Mesenchymal stem cell (in vitro differentiated cells and primary cell): ENCODE measurements at places on chromosomes 2 and 18.
A peak's percentile ranks its signal among the peaks of the same experiment; 100 is the strongest.

- no peaks in the 10 kb centered on the region for H3K36me3 ChIP-seq
- H3K27me3 ChIP-seq, result no peaks in the 10 kb centered on the region
- DNase-seq, result no peak
- no peak overlapping the region for H3K4me3 ChIP-seq
- H3K4me1 ChIP-seq, result peaks cover 22% of the 10 kb centered on the region
- H3K27ac ChIP-seq, result no peak overlapping the region
Measured at GRCh38 chr2:128357506-128358370, 39.1 kb upstream of the HS6ST1 start.

GRCh38 chr2:217481577-217481976 is 521.2 kb downstream of the TNS1 start:
- peaks cover 2% of the 10 kb centered on the region for H3K4me1 ChIP-seq
- no peak overlapping the region for H3K4me3 ChIP-seq
- no peak overlapping the region for H3K27ac ChIP-seq

DNA sequence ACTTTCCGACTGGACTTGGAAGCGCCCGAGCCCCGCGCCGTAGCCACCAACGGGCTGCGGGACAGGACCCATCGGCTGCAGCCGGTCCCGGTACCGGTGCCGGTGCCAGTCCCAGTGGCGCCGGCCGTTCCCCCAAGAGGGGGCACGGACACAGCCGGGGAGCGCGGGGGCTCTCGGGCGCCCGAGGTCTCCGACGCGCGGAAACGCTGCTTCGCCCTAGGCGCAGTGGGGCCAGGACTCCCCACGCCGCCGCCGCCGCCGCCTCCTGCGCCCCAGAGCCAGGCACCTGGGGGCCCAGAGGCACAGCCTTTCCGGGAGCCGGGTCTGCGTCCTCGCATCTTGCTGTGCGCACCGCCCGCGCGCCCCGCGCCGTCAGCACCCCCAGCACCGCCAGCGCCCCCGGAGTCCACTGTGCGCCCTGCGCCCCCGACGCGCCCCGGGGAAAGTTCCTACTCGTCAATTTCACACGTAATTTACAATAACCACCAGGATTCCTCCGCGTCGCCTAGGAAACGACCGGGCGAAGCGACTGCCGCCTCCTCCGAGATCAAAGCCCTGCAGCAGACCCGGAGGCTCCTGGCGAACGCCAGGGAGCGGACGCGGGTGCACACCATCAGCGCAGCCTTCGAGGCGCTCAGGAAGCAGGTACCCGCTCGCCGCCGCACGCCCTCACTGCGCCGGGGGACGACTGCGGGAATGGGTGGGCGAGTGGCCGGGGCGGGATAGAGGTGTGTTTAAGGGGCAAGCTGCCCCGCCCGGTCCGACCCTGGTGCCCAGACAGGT is 713 bp downstream of the ATOH8 start:
- peaks cover 45% of the 10 kb centered on the region for H3K27me3 ChIP-seq
- H3K27ac ChIP-seq, result no peak overlapping the region
- H3K4me1 ChIP-seq, result peaks cover 38% of the 10 kb centered on the region
- H3K36me3 ChIP-seq, result no peaks in the 10 kb centered on the region

DNA sequence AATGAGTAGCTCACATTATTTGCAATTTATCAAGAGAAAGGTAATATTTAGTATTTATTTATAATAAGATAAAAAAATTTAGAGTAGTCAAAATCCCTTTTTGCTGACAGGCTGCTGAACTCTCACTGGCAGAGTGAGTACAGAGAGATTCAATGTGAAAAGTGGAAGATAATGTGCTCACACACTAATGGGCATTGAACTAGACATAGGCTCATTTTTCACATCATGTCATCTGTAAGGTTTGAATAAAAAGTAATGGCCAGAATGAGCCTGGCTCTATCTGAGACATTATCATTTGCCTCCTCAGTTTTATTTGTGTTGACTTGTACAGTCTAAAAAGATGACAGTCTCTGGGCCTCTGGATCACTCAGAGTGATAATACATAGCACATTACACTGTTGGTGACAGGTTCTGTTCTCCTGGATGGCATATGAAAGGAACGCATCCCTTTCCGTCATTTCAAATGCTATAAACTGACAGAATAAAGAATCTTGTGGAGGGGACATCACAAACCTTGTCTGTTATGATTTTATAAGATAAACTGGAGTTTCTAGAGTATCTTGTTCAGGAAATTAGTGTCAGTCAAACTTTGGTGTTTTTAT is 812.9 kb downstream of the NR4A2 start:
- no peak for DNase-seq
- no peak overlapping the region for H3K4me3 ChIP-seq
- H3K36me3 ChIP-seq, result no peaks in the 10 kb centered on the region
- H3K4me1 ChIP-seq, result no peaks in the 10 kb centered on the region
- no peaks in the 10 kb centered on the region for H3K27me3 ChIP-seq

DNA sequence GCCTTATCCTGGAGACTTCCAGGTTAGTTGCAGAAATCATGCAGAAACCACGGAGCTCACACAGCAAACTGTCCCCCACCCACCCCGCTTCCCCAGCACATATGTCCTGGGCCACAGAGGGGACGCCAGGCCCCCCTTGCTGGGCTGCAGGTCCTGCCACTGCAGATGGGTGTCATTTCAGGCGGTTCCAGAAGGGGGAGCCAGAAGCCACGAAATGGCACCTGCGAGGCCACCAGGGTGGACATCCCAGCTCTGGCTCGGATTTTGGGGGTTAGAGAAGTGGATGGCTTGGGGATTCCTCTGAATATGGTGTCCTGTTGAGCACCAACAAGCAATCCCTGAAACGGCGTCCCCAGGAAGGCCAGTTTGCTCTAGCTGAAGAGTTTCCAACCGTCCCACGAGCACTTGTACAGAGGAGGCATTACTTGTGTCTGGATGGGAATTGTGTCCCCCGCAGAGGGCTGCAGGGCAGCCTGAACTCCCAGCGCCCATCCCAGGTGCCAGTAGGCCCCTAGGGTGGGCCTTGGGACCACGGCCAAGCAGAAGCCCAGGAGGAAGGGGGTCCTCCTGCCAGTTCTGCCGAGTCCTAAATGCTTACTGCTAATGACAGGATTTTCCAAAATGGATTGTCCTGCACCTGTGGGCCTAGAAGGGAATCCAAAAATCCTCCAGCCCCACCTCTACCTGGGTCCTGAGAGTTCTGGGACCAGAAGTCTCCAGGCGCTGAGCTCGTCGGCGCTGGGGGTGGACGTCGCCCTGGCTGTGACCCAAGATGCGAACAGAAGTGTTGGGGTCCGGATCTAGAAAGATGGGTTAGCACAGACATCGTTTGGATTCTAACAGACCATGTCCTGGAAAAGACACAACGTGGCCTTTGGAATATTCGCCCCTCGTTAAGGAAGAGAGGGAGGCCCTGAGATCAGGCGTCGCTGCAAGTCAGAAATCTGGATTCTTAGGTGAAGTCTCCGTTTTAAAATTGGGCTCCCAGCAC is 14.6 kb upstream of the NFATC1 start:
- no peak overlapping the region for H3K4me3 ChIP-seq
- peaks cover 21% of the 10 kb centered on the region for H3K27me3 ChIP-seq
- peak; percentile 53 for DNase-seq
- no peak overlapping the region for H3K27ac ChIP-seq
- peaks cover 5% of the 10 kb centered on the region for H3K4me1 ChIP-seq

GRCh38 chr2:46180189-46180588 is 117.0 kb upstream of the EPAS1 start:
- no peak for DNase-seq
- H3K4me1 ChIP-seq, result peaks cover 11% of the 10 kb centered on the region
- no peak overlapping the region for H3K27ac ChIP-seq
- H3K4me3 ChIP-seq, result no peak overlapping the region
- peaks cover 22% of the 10 kb centered on the region for H3K36me3 ChIP-seq

GRCh38 chr2:129224486-129224885 is 755.0 kb upstream of the RAB6C start:
- no peak for DNase-seq
- H3K4me1 ChIP-seq, result no peaks in the 10 kb centered on the region
- no peak overlapping the region for H3K27ac ChIP-seq
- H3K4me3 ChIP-seq, result no peak overlapping the region
- no peaks in the 10 kb centered on the region for H3K36me3 ChIP-seq
- H3K27me3 ChIP-seq, result no peaks in the 10 kb centered on the region

GRCh38 chr2:235688511-235689426 is 194.9 kb downstream of the AGAP1 start:
- no peak overlapping the region for H3K4me3 ChIP-seq
- no peak overlapping the region for H3K27ac ChIP-seq
- DNase-seq, result no peak
- H3K36me3 ChIP-seq, result no peaks in the 10 kb centered on the region
- peaks cover 8% of the 10 kb centered on the region for H3K4me1 ChIP-seq

- no peaks in the 10 kb centered on the region for H3K4me1 ChIP-seq
- no peak for DNase-seq
- no peaks in the 10 kb centered on the region for H3K36me3 ChIP-seq
- H3K27me3 ChIP-seq, result no peaks in the 10 kb centered on the region
- no peak overlapping the region for H3K4me3 ChIP-seq
Measured at GRCh38 chr2:37676274-37676673, 4.8 kb upstream of the CDC42EP3 start.

DNA sequence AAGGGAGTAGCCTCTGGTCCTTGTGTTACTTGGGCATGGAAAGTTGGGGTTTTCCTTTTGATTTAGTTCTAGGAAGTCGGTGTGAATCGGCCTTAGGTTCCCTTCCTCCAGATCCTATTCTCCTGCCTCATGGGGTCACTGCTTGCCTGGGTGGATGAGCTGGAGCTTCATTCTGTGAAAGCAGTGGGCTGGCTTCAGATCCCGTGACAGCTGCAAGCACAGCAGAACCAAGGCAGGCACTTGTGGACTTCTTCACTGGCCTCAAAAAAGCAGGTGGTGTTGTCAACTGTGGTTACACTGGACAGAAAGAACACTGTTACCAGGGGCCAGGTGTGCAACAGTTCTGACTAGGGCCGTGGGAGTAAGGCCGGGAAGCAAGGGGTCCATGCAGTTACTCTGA is 243.4 kb downstream of the LDLRAD4 start:
- H3K27me3 ChIP-seq, result no peaks in the 10 kb centered on the region
- H3K27ac ChIP-seq, result no peak overlapping the region
- DNase-seq, result no peak

DNA sequence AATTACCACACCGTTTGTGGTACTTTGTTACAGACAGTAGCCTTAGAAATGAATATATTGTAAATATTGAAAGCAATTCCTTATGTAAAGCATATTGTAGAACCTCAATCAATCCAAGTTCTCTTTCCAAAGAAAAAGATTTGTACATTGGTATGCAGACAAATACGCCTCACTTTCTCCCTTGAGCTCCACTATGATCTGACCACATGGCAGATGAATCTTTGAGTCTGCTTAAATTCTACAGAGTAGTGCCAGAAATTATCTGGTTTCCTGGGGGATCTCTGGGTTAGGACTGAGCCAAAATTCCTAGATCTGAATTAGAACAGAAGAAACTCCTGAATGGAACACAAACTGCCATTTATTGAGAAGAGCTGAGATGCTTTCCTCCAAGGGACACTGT is 99.0 kb downstream of the CPO start:
- H3K27me3 ChIP-seq, result no peaks in the 10 kb centered on the region
- H3K36me3 ChIP-seq, result no peaks in the 10 kb centered on the region
- peaks cover 3% of the 10 kb centered on the region for H3K4me1 ChIP-seq
- no peak for DNase-seq
- H3K4me3 ChIP-seq, result no peak overlapping the region

- H3K4me1 ChIP-seq, result no peaks in the 10 kb centered on the region
- no peaks in the 10 kb centered on the region for H3K36me3 ChIP-seq
- H3K27me3 ChIP-seq, result peaks cover 9% of the 10 kb centered on the region
- no peak overlapping the region for H3K27ac ChIP-seq
- no peak overlapping the region for H3K4me3 ChIP-seq
- DNase-seq, result no peak
Measured at GRCh38 chr2:173493874-173494273, 139.2 kb downstream of the CDCA7 start.

- H3K36me3 ChIP-seq, result peaks cover 5% of the 10 kb centered on the region
- no peak overlapping the region for H3K4me3 ChIP-seq
- H3K27ac ChIP-seq, result no peak overlapping the region
- no peaks in the 10 kb centered on the region for H3K4me1 ChIP-seq
Measured at GRCh38 chr2:203170502-203170901, 68.3 kb upstream of the CYP20A1 start.

DNA sequence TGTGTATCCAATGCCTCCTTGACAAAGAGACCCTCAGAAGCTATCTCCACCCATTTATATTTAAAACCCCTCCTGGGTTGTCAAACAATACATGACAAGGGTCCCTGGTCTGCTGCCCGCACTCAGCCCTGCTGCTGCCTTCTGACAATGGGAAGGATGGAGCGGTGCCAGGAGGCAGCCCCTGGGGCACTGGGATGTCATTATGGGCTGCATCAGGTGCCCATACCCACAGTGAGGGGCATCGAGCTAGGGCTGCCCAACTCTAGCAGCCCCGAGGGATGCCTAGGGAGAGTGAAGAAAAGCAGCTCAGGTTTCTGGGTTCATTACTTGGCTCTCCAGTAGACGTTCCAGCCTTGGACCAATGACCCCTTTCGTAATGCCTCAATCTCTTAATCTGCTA is 301.7 kb downstream of the ALK start:
- H3K27me3 ChIP-seq, result no peaks in the 10 kb centered on the region
- DNase-seq, result no peak
- H3K4me1 ChIP-seq, result no peaks in the 10 kb centered on the region
- no peak overlapping the region for H3K27ac ChIP-seq
- no peak overlapping the region for H3K4me3 ChIP-seq

DNA sequence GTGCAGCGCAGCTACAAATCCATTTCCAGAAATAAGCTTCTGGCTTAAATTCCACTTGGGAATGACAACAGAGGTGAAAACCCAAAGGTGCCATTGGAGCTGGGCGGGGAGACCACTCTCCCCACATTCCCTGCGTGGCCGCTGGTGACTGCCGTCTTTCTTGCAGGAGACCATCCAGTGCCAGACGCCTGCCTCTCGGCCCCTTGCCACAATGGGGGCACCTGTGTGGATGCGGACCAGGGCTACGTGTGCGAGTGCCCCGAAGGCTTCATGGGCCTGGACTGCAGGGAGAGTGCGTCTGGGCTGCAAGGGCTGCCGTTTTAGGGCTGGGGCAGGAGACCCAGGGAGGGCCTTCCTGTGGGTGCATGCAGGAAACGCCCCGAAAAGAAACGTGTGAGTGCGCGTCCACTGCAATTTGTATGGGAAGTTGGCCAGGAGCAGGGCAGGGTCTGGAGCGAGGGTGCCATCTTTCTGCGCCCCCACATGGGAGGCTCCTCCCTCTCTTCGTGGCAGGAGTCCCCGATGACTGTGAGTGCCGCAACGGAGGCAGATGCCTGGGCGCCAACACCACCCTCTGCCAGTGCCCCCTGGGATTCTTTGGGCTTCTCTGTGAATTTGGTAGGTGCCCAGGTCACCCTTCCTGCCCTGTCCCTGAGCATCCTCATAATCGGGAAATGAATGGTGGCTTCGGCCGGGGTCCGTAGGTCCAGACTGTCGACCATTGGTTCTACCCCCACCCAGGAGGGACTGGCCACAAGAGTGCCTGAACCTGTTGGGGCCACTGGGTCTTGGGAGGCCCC is 49.9 kb downstream of the SNED1 start:
- H3K4me1 ChIP-seq, result peaks cover 2% of the 10 kb centered on the region
- H3K27ac ChIP-seq, result no peak overlapping the region
- no peak overlapping the region for H3K4me3 ChIP-seq
- peaks cover 100% of the 10 kb centered on the region for H3K36me3 ChIP-seq
- no peak for DNase-seq
